Esophagus squamous epithelium (tissue), 5 donors: ENCODE measurements at places on chromosomes 12 and 14.
A peak's percentile ranks its signal among the peaks of the same experiment; 100 is the strongest.

DNA sequence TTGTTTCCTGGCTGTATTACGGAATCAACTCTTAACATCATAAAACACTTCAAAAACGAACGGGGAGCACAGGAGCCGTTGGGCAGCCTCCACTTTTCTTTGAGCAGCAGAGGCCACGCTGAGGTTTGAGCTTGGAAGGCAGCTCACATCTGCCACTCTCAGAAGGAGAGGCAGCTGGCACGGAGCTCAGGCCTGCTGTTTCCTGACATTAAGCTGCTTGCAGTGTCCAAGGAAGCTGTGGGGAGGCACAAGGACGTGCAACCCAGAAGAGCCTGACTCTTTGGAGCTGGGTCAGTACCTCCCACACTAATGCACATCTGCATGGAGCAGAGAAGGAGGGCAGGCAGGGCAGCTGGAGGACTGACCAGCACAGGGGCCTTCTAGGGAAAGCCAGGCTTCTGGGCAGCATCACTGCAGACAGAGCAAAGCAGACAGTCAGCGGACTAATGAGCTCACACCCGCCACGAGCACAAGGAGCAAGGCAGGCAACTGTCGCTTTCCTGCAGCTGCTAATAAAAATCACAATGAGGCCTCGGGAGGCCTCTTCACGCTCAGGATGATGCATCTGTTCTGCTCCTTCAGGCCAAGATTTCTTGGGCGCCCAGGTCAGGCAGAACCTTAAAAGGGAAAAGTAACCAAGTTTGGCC lies 211.1 kb downstream of the GLT1D1 start:
- no peak for DNase-seq
- H3K27ac ChIP-seq = no peak overlapping the region
- H3K36me3 ChIP-seq = no peaks in the 10 kb centered on the region
- H3K27me3 ChIP-seq = no peaks in the 10 kb centered on the region
- no peaks in the 10 kb centered on the region for H3K4me1 ChIP-seq

GRCh38 chr14:71651228-71651627 lies 281.0 kb upstream of the RGS6 start:
- H3K27ac ChIP-seq = no peak overlapping the region
- peaks cover 3% of the 10 kb centered on the region for H3K4me1 ChIP-seq
- H3K27me3 ChIP-seq = no peaks in the 10 kb centered on the region
- H3K4me3 ChIP-seq = no peak overlapping the region

- H3K27ac ChIP-seq = no peak overlapping the region
- H3K4me3 ChIP-seq = no peak overlapping the region
- no peaks in the 10 kb centered on the region for H3K4me1 ChIP-seq
- no peak for DNase-seq
- H3K36me3 ChIP-seq = no peaks in the 10 kb centered on the region
Measured at GRCh38 chr14:72869407-72870329, 24.2 kb downstream of the DPF3 start.

DNA sequence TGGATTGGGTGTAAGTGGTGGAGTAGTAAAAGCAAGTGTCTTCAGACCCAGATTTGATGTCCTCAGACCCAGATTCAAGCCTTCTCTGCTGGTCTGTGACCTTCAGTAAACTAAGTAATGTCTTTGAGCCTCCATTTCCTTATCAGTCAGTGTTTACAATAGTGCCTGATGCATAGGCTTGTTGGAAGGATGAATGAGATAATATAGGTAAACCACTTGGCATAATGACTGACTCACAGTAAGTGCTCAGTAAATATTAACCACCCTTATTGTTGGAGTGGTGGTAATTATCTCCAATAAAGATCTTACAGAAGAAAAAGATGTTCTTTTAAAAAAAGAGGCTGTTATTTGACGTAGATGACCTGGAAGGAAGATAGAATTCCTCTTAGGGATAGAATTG lies 86.2 kb downstream of the IGF1 start:
- H3K27ac ChIP-seq = no peak overlapping the region
- no peaks in the 10 kb centered on the region for H3K4me1 ChIP-seq
- H3K4me3 ChIP-seq = no peak overlapping the region
- H3K27me3 ChIP-seq = no peaks in the 10 kb centered on the region

GRCh38 chr14:66017927-66018326 lies 468.2 kb upstream of the CCDC196 start:
- DNase-seq = no peak
- H3K36me3 ChIP-seq = no peaks in the 10 kb centered on the region
- H3K4me3 ChIP-seq = no peak overlapping the region
- H3K4me1 ChIP-seq = no peaks in the 10 kb centered on the region
- no peaks in the 10 kb centered on the region for H3K27me3 ChIP-seq

- H3K27me3 ChIP-seq = no peaks in the 10 kb centered on the region
- DNase-seq = no peak
- no peak overlapping the region for H3K4me3 ChIP-seq
- H3K4me1 ChIP-seq = no peaks in the 10 kb centered on the region
Measured at GRCh38 chr12:94289461-94290312, 141.3 kb downstream of the PLXNC1 start.

DNA sequence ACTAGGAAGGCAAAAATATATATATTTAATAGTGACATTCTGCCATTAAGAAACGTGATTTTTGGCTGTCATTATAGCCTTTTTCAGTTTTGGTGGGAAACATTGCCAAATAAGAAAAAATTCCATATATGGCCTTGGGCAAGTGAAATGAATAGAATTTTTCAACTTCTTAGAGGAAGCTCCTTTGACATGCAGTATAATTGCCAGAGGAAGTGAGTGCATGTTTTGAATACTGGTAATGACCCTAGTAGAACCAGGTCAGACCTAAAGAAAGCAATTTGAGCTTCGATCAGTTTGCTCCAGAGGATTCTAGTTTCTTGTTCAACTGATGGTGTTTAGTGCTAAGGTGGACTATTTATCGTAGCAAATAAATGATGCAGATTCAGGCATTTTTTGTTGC lies 26.2 kb upstream of the TRIM9 start:
- H3K27me3 ChIP-seq = no peaks in the 10 kb centered on the region
- H3K4me3 ChIP-seq = no peak overlapping the region
- no peaks in the 10 kb centered on the region for H3K4me1 ChIP-seq
- no peak for DNase-seq
- H3K27ac ChIP-seq = no peak overlapping the region

- no peak for DNase-seq
- no peaks in the 10 kb centered on the region for H3K27me3 ChIP-seq
- H3K4me3 ChIP-seq = no peak overlapping the region
- H3K27ac ChIP-seq = no peak overlapping the region
- no peaks in the 10 kb centered on the region for H3K4me1 ChIP-seq
- H3K36me3 ChIP-seq = no peaks in the 10 kb centered on the region
Measured at GRCh38 chr14:71985538-71986189, 53.4 kb downstream of the RGS6 start.

- H3K4me3 ChIP-seq = no peak overlapping the region
- no peak for DNase-seq
- peaks cover 6% of the 10 kb centered on the region for H3K4me1 ChIP-seq
Measured at GRCh38 chr12:117875744-117876435, 92.9 kb downstream of the KSR2 start.

GRCh38 chr14:71970272-71970671 lies 38.0 kb downstream of the RGS6 start:
- no peak overlapping the region for H3K4me3 ChIP-seq
- no peaks in the 10 kb centered on the region for H3K27me3 ChIP-seq
- no peaks in the 10 kb centered on the region for H3K4me1 ChIP-seq
- DNase-seq = no peak
- H3K27ac ChIP-seq = no peak overlapping the region

DNA sequence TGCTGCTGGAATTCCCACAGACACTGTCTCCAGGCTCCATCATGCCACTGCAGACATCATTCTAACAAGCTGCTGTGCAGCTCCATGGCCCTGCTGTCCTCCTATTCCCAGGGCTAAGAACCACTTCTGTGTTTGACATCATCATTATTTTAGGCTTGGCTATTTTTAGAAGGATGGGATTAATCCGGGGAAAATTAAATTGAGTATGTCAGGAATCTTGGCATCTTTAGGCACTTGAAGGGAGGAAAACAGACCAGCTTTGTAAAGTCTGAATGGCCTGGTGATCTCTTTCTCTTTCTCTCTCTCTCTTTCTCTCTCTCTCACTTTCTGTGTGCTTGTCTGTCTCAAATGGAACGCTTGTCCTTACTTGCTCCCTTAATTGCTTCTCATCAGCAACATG lies 568.3 kb upstream of the FLRT2 start:
- no peak overlapping the region for H3K4me3 ChIP-seq
- DNase-seq = no peak
- H3K27me3 ChIP-seq = no peaks in the 10 kb centered on the region
- no peaks in the 10 kb centered on the region for H3K36me3 ChIP-seq

GRCh38 chr14:74571901-74572725 lies 39.9 kb downstream of the LTBP2 start:
- peak overlapping the region; percentile 89 for H3K27ac ChIP-seq
- H3K4me1 ChIP-seq = peaks cover 77% of the 10 kb centered on the region
- H3K36me3 ChIP-seq = no peaks in the 10 kb centered on the region
- peak overlapping the region; percentile 4 for H3K4me3 ChIP-seq

DNA sequence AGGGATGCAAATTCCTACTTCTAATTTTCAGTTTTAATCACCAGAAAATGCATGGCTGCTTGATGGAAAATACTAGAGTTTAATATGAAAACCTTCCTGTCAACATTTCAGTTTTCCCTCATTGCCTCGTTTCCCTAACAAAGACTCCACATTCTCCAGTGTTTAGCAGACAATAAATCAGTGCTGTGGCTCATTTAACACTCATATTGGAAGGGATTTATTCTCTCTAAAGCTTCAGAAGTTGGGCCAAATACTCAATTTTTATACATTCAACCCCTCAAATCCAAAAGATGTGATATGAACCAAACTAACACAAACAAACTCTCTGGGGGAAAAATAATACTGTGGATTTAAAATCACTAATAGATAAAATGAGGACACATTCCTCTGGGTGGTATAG lies 482.5 kb downstream of the FLRT2 start:
- no peak overlapping the region for H3K27ac ChIP-seq
- H3K27me3 ChIP-seq = no peaks in the 10 kb centered on the region
- DNase-seq = no peak
- H3K36me3 ChIP-seq = no peaks in the 10 kb centered on the region

- H3K36me3 ChIP-seq = no peaks in the 10 kb centered on the region
- DNase-seq = no peak
- no peak overlapping the region for H3K27ac ChIP-seq
- H3K27me3 ChIP-seq = no peaks in the 10 kb centered on the region
- no peak overlapping the region for H3K4me3 ChIP-seq
- H3K4me1 ChIP-seq = no peaks in the 10 kb centered on the region
Measured at GRCh38 chr12:19978193-19978592, 390.1 kb upstream of the PDE3A start.

DNA sequence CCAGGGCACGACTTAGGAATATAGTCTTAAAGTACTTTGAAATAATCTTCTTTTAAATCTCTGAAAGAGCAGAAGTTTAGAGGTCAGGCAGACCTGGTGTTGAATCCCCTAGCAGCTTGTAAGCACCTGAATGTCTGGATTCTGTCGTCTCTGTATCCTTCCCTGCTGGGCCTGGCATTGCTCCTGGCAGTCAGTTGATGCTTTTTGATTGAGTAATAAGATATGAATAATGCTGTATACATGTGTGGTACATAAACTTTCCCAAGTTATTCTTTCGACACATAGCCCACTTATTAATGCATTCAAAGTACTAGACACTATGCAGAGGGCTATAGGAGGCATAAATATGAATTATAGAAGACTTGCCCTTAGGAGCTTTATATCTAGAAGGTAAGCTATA lies 31.4 kb downstream of the EVL start:
- no peaks in the 10 kb centered on the region for H3K36me3 ChIP-seq
- DNase-seq = no peak
- H3K27ac ChIP-seq = no peak overlapping the region
- no peak overlapping the region for H3K4me3 ChIP-seq

GRCh38 chr14:80356413-80356812 lies 145.1 kb upstream of the DIO2 start:
- no peaks in the 10 kb centered on the region for H3K27me3 ChIP-seq
- no peak overlapping the region for H3K27ac ChIP-seq
- H3K4me1 ChIP-seq = no peaks in the 10 kb centered on the region
- H3K36me3 ChIP-seq = no peaks in the 10 kb centered on the region

DNA sequence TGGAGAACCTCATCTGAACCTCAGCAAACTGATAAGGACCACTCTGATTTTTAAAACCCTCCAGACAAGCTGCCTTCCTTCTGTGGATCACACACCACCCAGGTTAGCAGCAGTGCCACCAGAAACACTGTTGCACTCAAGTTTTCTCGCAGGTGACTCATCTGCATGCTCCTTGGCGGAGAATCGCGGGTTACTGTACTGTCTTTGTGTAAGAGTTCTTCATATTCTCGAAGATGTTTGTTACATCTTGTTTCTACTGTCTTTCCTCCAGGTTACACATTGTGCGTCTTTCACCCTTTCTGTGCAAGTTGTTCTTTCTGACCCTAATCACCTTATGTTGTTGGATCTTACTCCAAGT lies 331.2 kb downstream of the CACNA1C start:
- no peak for DNase-seq
- peak overlapping the region; percentile 6 for H3K27ac ChIP-seq
- no peaks in the 10 kb centered on the region for H3K4me1 ChIP-seq

GRCh38 chr12:67539946-67540345 lies 108.6 kb upstream of the DYRK2 start:
- no peak for DNase-seq
- H3K27ac ChIP-seq = no peak overlapping the region
- peaks cover 7% of the 10 kb centered on the region for H3K4me1 ChIP-seq
- H3K36me3 ChIP-seq = no peaks in the 10 kb centered on the region
- no peak overlapping the region for H3K4me3 ChIP-seq
- H3K27me3 ChIP-seq = no peaks in the 10 kb centered on the region

GRCh38 chr14:30991408-30991807 lies 34.0 kb upstream of the AP4S1 start:
- H3K36me3 ChIP-seq = no peaks in the 10 kb centered on the region
- no peak overlapping the region for H3K27ac ChIP-seq
- H3K27me3 ChIP-seq = no peaks in the 10 kb centered on the region
- H3K4me1 ChIP-seq = peaks cover 74% of the 10 kb centered on the region

DNA sequence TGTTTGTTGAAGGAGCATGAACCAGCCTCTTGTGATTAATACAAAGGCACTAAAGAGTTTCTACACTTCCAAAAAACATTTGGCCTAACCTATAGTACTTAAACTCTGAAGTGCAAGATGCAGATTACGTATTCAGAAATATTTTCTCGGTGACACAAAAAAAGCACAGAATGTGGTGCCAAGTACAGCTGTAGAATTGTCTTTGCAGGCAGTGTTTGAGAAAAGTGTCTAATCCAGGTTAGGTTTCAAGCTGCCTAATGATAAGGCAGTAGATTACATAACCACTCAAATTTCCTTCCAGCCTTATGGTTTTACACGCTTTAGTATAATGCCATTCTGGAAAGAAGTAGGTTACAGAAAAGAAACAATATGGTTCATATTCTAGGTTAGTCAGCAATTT lies 205.2 kb downstream of the KLHL28 start:
- H3K27ac ChIP-seq = no peak overlapping the region
- H3K4me1 ChIP-seq = no peaks in the 10 kb centered on the region
- H3K4me3 ChIP-seq = no peak overlapping the region
- H3K36me3 ChIP-seq = no peaks in the 10 kb centered on the region

- H3K27me3 ChIP-seq = no peaks in the 10 kb centered on the region
- no peaks in the 10 kb centered on the region for H3K4me1 ChIP-seq
- H3K27ac ChIP-seq = no peak overlapping the region
- no peak for DNase-seq
Measured at GRCh38 chr12:130948136-130948535, 5.6 kb upstream of the ADGRD1 start.

- no peak overlapping the region for H3K27ac ChIP-seq
- H3K4me1 ChIP-seq = peaks cover 5% of the 10 kb centered on the region
- H3K27me3 ChIP-seq = no peaks in the 10 kb centered on the region
- no peak for DNase-seq
- H3K36me3 ChIP-seq = no peaks in the 10 kb centered on the region
- no peak overlapping the region for H3K4me3 ChIP-seq
Measured at GRCh38 chr12:108373111-108373510, 34.0 kb upstream of the CMKLR1 start.
